ENCODE measurements at places on chromosomes 12 and 14. TPM values are rescaled to one million over a fixed set of nuclear protein-coding genes. Genes with fewer than 3 reads are reported as not detected.

DNA sequence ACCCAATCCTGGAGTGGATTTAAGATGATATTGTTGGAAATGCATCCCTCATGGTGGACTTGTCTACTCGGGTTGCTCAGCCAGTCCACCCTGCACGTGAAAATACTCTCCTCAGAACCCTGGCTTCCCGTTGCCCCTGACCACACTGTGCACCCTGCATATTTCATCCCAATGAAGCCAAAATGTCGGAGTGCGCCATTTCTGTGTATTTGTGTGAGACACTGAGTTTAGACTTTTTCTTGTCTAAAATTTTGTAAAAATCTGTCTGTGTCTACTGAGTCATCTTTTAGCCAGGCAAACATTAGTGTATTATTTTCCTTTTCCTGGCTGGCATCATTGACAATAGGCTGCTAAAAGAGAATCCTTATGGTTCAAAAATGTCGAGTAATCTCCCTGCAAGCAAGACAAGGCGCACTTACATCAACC lies 485 bp upstream of the PNMA1 start:
- DNase-seq, result no peak
- peaks cover 5% of the 10 kb centered on the region for H3K36me3 ChIP-seq
- peaks cover 6% of the 10 kb centered on the region for H3K4me1 ChIP-seq
- H3K27me3 ChIP-seq, result no peaks in the 10 kb centered on the region
- peak overlapping the region; percentile 64 for H3K27ac ChIP-seq
- H3K4me3 ChIP-seq, result no peak overlapping the region

DNA sequence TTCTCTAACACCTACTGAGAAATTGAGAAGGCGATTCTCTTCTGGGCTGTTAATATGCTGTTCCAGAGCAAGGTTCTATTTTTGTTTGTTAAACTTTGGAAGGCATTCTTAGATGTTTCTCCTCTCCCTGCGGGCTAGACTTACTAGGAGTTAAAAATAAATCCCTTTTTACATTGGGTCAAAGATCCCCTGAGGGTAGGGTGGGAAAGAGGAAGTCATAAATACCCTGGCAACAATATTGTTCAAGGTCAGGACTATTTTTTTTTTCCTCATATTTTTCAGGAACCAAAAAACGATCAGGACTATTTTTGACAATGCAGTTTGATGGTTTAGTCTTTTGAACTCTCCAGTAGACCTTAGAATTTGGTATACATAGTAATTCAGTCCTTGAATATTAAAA lies 12.0 kb upstream of the SLC2A14 start:
- H3K27me3 ChIP-seq, result no peaks in the 10 kb centered on the region
- H3K27ac ChIP-seq, result no peak overlapping the region
- no peaks in the 10 kb centered on the region for H3K36me3 ChIP-seq
- H3K4me1 ChIP-seq, result no peaks in the 10 kb centered on the region
- H3K4me3 ChIP-seq, result no peak overlapping the region
- no peak for DNase-seq

- H3K4me3 ChIP-seq, result no peak overlapping the region
- DNase-seq, result no peak
- H3K4me1 ChIP-seq, result no peaks in the 10 kb centered on the region
- H3K27ac ChIP-seq, result no peak overlapping the region
Observed at GRCh38 chr12:5246196-5246595, 185.7 kb upstream of the NTF3 start.

SLC2A14 gene
- total RNA-seq, result 0.15 TPM

DNA sequence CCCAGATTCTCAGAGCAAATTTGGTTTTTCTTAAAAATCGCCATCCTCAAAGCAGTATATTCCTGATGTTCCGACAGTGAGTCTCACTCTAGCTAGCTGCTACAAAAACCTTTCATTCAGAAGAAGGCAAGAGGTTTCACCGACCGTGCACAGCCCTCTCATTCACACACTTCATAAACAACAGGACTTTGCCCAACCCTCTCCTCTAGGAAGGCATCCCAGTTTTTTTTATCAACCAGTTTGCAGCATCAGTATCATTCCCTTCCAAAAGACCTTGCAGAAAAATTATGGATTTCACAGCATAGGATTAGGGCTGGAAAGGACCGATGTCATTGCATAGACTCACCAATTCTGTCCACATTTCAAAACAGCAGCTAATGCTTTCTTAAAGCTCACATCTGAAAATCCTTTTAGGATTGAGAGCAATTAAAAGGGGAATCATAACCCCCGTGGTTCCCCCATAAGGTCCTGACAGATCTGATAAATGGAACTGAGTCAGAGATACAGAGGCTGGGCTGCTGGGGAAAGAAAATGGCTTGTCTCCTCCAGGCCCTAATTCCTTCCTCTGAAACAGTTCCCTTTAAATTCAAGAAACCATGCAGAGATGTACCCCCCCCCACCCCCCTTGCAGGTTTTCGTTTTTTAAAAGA lies 597 bp downstream of the SVOP start:
- no peak for DNase-seq
- no peak overlapping the region for H3K4me3 ChIP-seq
- H3K27me3 ChIP-seq, result peaks cover 6% of the 10 kb centered on the region

LRTM2 gene
- not detected for total RNA-seq

PRB2 gene
- not detected for total RNA-seq
